ENCODE measurements at places on chromosomes 16 and 17.

- DNase-seq: no peak
Measured at GRCh38 chr16:80744856-80745255, 59.5 kb downstream of the CDYL2 start.

DNA sequence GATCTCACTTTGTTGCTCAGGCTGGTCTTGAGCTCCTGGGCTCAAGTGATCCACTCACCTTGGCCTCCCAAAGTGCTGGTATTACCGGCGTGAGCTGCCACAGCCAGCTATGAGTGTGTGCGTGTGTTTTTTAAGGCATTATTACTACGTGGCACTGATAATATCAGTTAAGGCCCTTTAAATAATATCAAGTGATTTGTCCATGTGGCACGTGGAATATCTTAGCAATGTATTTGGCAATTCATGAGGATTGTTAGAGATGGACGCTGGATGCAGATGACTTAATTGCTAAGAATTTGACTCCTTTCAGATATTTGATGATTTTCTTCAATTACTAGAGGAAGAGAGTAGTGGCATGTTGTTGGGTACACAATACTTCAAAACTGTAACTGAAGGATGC lies 25.5 kb upstream of the PMP22 start:
- no peak for DNase-seq

GRCh38 chr16:87368029-87368770 lies 15.4 kb downstream of the FBXO31 start:
- DNase-seq: no peak

DNA sequence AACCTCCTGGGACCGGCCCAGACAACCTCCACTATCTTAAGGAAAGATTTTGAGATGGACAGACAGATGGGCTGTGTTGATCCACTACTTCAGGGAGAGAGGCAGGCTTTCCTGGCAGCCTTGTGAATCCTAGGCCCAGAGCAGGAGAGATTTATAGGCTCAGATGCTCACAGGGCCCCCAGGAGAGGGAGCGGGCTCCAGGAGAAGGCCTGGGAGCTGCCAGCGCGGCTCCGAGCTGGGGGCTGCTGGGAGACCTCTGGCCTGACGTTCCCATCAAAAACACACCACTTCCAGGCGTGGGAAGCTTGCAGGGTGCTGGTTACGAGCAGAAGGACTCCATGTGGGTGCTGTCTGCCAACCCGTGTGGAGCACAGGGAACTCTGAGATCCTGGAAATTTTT lies 53.2 kb downstream of the MYH11 start:
- DNase-seq: no peak

- DNase-seq: no peak
Measured at GRCh38 chr17:77767148-77767547, 191.4 kb upstream of the TNRC6C start.

GRCh38 chr16:15652293-15653001 lies 2.4 kb downstream of the NDE1 start:
- DNase-seq: no peak

All from anterior cingulate cortex (tissue), 58 donors.